ENCODE measurements at places on chromosomes 11 and 22.

- no peak for DNase-seq
These were observed 255.9 kb downstream of the FAT3 start for GRCh38 chr11:92480499-92480898.

DNA sequence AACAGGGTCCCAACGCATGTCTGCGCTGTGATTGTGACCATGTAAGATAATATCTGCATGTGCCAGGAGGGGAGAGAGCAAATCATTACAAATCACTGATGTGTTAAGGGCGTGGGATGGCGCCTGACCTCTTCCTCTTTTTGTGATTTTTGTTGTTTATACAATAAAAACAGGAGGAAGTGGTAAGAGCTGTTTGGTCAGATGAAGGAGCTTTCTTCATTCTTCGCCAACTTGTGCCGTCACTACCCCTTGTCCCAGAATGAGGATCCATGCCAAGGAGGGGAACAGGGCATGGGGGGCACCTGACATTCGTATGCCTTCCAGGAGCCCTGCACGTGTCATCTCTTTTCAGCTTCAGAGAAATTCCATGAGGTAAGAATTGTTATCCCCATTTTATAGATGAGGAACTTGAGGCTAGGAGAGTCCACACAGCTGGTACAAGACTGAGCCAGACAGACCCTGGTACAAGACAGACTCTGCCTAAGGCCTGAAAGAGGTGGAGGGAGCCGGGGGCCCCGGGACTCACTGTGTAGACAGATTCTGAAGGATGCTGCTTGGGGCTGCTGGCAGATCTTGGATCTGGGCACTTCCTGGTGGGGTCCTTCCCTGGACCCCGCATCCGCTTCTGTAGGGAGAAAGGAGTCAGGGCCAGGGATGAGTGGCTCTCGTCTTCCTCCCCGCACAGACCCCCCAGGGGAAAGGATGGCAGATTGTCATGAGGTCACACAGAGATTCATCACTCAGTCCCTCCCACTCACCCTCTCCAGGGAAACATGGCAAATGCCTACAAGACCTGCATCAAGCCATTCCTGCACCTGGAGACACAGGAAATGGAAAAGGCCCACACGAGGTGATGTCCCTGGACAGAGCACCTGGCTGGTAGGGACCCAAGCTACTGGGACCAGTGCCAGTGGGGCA lies 34.6 kb downstream of the NFAM1 start:
- DNase-seq: no peak

DNA sequence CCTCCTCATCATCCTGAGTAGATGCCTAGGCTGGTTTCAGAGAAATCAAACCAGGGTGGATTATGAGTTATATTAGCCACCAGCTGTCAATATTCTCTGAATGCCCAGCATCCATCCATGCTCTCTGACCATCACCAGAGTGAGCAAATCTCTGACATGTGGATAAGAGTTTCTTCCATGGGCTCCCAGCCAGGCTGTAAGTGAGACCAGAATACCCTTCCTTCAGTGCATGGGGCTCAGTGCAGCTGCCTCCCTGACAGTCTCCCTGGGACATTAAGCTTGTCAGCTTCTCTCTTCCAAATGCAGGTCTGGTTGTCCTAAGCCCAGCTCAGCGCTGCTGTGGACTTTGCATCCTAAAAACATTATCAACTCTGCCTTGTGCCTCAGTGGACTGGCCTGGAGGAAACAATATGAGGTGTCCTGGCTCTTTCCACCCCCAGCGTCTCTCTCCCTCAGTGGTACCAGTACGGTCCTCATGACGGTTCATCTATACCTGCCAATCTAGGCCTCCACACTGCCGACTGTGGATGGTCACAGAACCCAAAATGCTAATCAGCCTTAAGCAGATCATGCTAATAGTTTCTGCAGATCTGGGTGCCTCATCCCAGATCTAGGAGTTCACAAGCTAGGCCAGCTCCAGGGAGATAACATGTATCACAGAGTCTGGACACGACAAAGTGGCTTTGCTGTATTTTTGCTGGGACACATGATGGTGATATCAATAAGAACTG lies 41.6 kb upstream of the PRAME start:
- no peak for DNase-seq

GRCh38 chr22:42116848-42117424 lies 13.7 kb downstream of the CYP2D6 start:
- DNase-seq: no peak

DNA sequence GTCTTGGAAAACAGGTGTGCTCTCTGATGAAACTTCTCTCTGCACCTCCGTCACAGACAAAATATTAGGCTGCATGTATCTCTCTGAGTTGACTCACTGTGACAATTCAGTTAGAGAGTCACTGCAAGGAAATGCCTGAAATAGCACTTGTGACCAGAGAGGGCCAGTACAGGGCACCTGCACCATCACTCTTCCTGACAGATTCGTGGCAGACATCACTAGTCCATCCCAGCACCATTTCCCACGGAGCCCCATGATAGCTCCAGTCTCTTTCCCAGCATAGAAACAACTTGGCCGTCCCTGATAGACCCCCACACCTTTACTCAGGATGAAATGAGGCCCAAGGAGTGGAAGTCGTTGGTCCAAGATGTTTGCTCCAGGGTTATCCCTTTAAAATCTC lies 73.3 kb upstream of the ISX start:
- no peak for DNase-seq

DNA sequence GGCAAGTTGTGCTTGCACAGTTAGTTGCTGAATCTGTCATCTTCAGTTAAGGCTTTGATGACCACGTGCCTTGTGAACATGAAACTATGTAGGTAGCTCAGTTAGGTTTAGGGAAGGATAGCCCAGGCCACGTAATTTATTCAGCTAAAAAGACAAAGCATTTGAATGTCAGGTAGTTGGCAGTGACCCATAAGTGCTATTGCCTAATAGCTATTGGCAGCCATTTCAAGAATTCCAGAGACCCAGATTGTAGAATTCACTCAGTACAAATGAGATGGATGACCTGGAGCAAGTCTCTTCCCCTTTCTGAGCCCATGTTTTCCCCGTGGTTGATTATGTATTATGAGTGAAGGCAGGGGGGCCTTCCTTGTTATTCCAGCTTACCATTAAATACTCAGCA lies 265.3 kb upstream of the ANO5 start:
- DNase-seq: no peak

DNA sequence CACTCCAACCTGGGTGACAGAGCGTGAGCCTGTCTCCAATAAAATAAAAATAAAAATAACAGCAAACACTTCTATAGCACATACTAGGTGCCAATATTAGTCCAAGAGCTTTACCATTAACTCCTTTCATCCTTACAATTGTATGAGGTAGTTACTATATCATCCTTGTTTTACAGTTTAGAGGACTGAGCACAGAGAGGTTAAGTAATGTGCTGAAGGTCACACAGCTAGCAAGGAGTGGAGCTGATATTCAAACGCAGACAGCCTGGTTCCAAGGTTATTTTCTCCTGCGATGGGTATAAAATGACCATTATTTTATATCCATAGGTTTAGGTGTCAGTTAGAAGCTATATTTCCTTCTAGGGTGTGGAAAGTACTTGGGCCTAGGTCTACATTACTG lies 80.7 kb upstream of the LMO1 start:
- no peak for DNase-seq

DNA sequence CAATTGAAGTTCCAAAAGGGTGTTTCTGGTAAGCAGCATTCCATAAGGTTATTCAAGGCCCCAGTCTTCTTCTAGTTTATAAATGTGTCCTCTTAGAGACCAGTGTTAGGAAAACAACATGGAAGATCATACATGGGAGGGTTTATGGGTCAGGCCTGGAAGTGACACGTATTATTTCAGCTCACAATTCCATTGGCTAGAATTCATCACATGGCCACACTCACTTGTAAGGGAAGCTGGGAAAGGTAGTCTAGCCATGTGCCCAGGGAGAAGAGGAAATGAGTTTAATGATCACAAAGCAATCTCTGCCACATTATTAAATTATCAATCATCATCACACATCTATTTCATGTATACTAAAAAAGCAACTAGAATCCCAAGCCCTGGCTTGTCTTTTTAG lies 181.7 kb upstream of the TBCEL start:
- no peak for DNase-seq

- DNase-seq: peak; percentile 44
These were observed 25.2 kb downstream of the FLRT1 start for GRCh38 chr11:64060861-64061444.

GRCh38 chr11:130874955-130875531 lies 41.2 kb downstream of the SNX19 start:
- no peak for DNase-seq

DNA sequence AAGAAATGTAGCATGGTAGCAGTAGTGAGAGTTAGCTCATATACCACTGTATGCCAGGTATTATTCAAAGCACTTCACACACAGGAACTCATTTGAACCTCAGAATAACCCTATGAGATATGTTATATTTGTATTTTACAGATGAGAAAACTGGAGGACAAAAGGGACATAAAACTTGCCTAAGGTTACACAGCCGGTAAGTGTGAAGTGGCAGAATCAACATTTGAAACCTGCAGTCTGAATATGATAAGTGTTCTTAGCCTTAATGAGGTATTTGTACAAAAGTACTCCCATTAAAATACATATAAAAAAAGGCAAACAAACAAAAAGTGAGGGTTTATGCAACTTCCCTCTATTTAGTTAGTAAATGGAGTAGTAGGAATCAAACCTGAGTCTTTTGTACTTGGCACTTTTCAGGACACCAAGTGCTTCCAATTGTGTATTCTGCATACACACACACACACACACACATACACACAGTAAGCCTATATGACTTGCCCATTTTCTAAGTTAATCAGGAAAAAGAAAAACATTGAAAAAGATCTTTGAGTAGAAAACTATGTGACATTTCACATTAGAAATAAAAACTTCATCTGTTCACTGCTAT lies 223.9 kb upstream of the FOLH1 start:
- no peak for DNase-seq

- no peak for DNase-seq
These were observed 17.7 kb upstream of the OLFML1 start for GRCh38 chr11:7467652-7468051.

GRCh38 chr11:65866509-65867283 lies 5.9 kb downstream of the EFEMP2 start:
- no peak for DNase-seq

- DNase-seq: no peak
These were observed 4.9 kb downstream of the PNPLA3 start for GRCh38 chr22:43928468-43928867.

DNA sequence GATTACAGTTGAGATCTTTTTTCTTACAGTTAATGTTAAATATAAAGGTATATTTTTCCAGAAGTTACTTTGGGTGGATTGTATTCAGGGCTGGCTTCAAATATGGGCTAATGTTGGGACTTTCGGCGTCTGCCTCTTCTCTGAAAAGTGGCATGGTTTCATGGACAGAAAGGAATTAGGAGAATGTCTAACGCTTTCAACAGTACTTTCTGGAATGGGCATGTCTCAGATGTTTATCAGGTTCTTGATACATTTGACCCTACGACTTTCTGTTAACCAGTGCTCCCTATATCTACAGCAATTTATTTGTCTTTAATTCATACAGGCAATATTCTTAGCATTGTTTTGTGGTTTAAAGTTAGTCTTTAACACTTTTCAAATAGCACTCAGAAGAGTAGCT lies 33.7 kb downstream of the ZC3H12C start:
- no peak for DNase-seq

DNA sequence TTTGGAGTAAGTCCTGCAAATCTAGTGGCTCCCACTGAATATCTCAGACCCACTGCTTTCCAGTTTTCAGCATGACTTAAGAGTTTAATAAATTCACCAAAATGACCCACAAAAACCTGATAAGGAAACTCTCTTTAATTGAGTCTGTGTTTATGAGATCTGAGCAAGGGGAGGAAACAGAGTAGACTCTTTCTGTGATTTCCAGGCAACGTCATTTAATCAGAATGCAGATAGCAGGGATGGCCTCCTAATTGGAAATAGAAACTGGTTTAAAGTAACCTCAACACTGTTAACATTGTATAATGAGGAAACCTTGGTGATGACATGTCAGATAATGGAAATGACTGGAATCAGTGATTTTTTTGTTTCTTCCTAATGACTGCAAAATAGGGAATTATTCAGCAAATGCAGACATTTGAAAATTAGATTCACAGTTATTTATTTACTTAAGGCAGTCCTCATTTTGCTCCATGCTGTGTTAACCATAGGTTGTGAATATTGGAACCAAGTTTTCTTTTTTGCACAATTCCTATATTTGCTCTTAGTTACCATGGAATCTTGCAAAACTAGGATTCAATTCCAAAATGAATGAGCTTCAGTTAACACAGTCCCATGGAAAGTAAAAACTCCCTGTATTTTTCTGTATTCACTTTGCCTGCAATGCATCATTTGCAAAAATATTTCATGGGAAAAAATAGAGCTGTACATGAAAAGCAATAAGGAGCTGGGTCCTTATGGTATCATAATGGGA lies 1324.5 kb downstream of the LRRC4C start:
- DNase-seq: no peak

- DNase-seq: no peak
These were observed 116.9 kb downstream of the SOX6 start for GRCh38 chr11:16239141-16240105.

DNA sequence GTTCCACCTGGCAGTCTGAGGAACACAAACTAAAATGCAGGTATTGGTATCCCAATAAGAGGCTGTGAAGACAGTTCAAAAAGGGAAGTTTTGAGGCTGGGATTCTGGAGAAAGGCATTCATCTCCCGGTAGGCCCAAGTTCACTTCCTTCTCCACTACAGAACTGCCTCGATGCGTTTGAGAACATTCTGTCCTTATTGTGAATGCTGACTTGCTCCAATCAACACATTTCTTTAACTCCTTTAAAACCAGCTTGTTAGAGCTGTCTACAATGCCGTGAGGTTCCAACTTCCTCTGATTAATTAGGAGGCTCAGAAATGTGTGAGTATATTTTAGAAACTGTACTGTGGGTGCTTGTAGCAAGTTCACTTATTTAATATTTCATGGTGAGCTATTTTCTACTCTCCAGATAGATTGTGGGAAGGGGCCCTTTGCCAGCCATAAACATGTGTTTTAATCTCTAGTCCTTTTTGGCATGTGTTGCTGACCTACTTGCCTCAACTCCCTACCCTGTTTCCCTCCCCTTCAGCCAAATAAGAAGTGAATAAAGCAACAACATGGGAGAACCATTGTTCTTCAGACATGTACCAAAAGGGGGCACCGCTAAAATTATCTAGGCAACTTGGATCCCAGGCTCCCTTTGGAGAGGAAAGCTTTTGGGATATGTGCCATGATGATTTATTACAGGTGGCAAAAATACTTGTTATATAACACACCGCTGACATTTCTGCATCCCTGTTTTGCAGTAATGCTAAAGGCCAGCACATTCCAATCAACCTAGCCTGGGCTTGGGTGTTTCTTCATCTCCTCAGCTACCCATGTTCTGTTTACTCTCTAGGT lies 245.6 kb downstream of the BLID start:
- no peak for DNase-seq

- no peak for DNase-seq
These were observed 2.7 kb downstream of the B4GALNT4 start for GRCh38 chr11:371716-372590.

- DNase-seq: no peak
These were observed 74.1 kb downstream of the ADM start for GRCh38 chr11:10379022-10379421.
